Stimulated activated CD8-positive, alpha-beta memory T cell treated with anti-CD3 and anti-CD28 coated beads, Interleukin-4, amount 100 ng/mL, for 4 hours (primary cell): ENCODE measurements at places on chromosomes 16 and 17.

- DNase-seq: no peak
Measured at GRCh38 chr17:6569370-6570285, 13.3 kb upstream of the PITPNM3 start.

DNA sequence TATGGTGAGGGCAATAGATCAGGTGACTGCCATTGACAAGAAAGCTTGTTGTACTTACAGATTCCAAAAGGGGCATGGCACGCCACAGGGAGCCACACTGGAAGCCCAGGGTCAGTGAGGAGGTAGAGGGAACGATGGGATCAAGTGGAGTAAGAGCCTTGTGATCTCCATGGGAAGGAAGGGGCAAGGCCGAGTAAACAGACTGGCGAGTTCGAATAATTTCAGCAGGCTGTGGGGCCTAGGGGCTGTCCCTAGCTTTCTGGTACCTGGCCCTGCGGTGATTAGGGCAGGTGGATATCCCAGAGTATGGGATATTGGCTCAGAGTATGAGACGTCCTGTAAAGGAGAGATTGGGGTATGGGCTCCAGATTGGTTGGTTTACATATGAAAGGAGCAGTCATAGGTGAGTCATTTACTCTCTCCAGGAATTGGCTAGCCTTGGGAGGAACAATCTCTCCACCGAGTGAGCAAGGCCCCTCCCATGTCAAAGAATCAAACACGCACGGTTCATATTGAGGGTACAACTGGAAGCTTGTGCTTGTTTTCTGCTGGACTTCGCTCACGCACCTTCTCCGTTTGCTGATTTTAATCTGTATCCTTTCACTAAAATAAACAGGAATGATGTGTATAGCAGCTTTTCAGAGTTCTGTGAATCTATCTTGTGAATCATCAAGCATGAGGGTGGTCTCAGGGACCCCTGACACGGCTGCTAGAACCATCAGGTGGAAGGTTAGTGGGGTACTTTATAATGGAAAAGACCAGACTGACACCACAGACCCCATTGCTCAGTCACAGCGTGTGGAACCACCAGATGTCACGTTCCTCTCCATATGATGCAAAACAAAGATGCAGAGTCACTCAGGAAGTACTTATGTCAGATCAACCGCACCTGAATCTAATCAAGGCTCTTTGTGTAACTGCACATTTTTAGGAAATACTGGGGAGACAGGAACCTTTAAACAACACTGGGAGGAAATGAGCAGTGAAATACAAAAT, 27.9 kb downstream of the GABARAPL2 start:
- no peak for DNase-seq

DNA sequence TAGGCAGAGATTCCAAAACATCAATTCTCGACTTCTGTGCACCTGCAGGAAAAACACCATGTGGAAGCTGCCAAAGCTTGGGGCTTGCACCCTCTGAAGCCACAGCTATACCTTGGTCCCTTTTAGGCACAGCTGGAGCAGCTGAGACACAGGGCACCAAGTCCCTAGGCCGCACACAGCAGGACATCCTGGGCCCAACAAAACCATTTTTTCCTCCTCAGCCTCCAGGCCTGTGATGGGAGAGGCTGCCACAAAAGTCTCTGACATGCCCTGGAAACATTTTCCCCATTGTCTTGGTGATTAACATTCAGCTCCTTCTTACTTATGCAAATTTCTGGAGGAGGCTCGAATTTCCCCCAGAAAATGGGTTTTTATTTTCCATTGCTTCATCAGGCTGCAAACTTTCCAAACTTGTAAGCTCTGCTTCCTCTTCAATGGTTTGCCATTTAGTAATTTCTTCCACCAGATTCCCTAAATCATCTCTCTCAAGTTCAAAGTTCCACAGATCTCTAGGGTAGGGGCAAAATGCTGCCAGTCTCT, 24.3 kb upstream of the COL1A1 start:
- no peak for DNase-seq

GRCh38 chr17:77142689-77143088, 1.9 kb downstream of the SEC14L1 start:
- no peak for DNase-seq

GRCh38 chr17:30253312-30253711, 17.8 kb upstream of the SLC6A4 start:
- no peak for DNase-seq
